ENCODE measurements at places on chromosomes 3 and 15.

- peaks cover 17% of the 10 kb centered on the region for H3K4me1 ChIP-seq
- H3K4me3 ChIP-seq, result no peak overlapping the region
- peaks cover 36% of the 10 kb centered on the region for H3K36me3 ChIP-seq
- no peak overlapping the region for H3K27ac ChIP-seq
- no peak for DNase-seq
Measured at GRCh38 chr3:18529631-18530030, 104.5 kb upstream of the SATB1 start.

DNA sequence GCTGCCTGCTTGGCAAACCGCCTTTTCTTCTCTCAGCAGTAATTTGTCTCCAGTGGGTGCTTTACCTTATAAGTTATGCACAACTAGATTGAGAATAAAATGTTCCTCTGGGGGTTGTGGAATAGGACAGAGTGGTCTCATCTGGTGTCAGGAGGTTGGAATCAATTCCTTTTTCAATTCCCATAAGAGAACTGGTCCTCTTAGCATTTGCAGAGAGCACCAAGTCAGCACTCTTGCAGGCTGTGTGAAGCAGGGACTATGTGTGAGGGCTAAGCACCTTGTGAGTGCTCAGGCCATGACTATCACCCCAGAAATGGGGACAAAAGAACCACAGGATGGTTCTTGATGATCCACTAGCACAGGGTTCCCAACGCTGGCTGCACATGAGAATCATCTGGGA is 163.6 kb upstream of the UMPS start:
- H3K4me3 ChIP-seq, result no peak overlapping the region
- no peak overlapping the region for H3K27ac ChIP-seq
- no peaks in the 10 kb centered on the region for H3K4me1 ChIP-seq
- H3K27me3 ChIP-seq, result peaks cover 8% of the 10 kb centered on the region

DNA sequence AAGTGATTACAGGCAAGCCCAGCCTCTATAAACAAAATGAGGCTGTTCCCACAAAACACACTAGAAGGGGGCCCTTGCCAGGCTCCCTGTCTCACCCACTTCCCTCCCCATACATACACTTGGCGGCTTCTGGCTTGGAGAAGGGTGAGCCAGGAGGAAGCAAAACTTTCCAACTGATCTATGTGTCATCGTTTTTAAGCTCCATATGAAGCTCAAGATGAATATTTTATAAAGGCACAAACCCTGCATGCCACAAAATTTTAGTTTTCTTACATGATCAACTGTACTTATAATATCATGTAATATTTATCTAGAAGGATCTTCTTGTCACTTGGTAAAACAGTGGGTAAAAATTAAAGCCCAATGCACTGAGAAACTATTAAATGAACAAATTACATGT is 80.8 kb upstream of the TJP1 start:
- peaks cover 10% of the 10 kb centered on the region for H3K27me3 ChIP-seq
- H3K27ac ChIP-seq, result no peak overlapping the region
- no peak overlapping the region for H3K4me3 ChIP-seq
- no peaks in the 10 kb centered on the region for H3K36me3 ChIP-seq
- no peak for DNase-seq

GRCh38 chr15:57662091-57662744 is 44.3 kb upstream of the POLR2M start:
- H3K27ac ChIP-seq, result no peak overlapping the region
- no peaks in the 10 kb centered on the region for H3K36me3 ChIP-seq
- H3K4me3 ChIP-seq, result no peak overlapping the region
- H3K4me1 ChIP-seq, result no peaks in the 10 kb centered on the region
- DNase-seq, result no peak

All from activated CD4-positive, alpha-beta memory T cell treated with anti-CD3 and anti-CD28 coated beads for 36 hours (primary cell).